ENCODE measurements at places on chromosomes 11 and 22.
A peak's percentile ranks its signal among the peaks of the same experiment; 100 is the strongest.

DNA sequence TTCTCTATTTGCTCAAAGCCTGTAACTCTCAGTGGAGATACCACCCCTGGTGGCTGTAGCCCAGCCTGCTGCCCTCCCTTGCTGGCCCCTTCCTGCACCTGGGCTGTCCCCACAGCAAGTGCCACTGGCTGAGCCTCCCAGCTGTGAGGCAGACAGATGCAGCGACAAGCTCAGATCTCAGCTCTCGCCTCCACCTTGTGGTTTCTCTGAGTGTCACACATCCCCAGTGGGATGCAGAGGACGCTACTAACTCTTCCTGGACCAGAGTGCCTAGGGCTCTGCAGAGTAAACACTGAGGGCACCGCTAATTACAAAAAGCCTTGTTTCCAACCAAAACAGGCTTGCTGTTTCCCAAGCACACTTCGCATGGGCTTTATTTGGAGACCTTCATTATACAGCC lies 8.9 kb downstream of the YPEL1 start:
- no peak for DNase-seq

DNA sequence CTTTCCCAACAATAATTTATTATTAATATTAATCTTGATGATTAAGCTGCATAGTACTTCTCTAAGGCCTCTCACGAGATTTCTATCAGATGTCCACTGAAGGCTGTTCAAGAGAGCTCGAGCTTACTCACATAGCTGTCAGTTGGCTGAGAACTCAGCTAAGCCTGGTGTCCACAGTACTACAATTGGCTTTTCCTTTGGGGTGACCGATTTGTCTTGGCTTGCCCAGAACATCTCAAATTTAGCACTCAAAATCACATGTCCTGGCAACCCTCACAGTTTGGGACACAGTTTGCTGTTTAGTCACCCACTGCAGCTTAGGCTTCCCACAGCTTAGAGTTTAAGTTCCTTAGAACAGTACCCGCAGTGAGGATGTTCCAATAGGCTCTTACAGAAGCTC lies 96.5 kb downstream of the LUZP2 start:
- no peak for DNase-seq

DNA sequence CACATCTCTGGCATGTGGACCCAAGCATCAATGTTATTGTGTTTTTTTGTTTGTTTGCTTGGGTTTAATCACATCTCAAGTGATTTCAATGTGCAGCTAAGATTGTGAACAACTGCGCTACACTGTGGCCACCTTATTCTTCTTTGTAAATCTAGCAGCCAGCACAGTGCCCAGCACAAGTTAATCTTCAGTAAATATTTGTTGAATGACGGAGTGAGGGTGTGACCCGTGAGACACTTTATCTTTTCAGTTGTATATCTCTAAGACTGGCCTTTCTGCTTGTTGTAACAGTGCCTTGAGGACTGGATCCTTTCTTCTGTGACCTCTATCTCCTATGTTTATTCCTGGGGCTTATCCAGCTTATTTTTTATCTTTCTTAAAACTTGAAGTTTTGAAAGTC lies 21.4 kb upstream of the AMOTL1 start:
- DNase-seq, result no peak

DNA sequence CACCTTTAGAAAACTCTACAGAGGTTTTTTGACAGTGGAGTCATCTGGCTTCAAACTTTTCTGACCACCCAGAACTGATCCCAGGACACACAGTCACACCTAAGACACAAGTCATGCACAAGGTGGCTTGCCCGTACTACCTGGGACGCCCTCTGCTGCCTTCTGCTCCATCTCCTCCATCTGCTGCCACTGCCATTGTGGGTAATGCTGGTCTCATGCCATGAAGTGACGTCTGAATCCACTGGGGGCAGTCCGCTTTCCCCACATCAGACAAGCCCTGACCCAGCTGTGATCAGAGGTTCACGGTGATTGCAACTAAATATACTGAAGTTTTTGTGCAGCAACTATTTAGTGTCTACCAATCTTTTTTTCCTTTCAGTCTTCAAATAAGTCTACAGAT lies 5.4 kb upstream of the NDUFS8 start:
- DNase-seq, result no peak

- DNase-seq, result peak; percentile 94
Observed at GRCh38 chr11:65110354-65110861, 1.3 kb upstream of the TM7SF2 start.

Measured in activated CD8-positive, alpha-beta memory T cell treated with anti-CD3 and anti-CD28 coated beads for 4 hours (primary cell).